ENCODE measurements at places on chromosomes 4 and X.

DNA sequence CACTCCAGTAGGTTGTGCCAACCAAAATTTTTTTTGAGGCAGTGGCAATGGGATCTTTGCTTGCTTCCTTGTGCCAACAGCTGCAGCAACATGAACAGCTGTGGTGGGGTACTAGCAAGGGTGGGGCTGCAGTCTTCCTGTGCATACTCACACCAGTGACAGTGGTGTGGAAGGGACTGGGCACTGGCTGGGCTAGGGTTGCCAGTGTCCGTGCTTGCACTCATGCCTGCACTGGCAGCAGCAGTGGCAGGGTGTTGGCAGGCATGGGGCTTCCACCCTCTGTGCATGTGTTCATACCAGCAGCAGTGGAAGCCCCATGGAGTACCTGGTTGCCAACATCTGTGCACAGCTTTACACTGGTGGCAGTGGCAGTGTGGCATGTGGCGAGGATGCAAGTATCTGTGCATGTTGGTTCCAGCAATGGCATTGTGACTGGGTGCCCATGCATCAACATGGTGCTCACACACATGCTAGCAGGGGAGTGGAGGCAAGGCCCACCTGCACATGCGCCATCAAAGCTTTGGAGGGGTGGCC is 1312.6 kb downstream of the PCDH18 start:
- no peak for DNase-seq

DNA sequence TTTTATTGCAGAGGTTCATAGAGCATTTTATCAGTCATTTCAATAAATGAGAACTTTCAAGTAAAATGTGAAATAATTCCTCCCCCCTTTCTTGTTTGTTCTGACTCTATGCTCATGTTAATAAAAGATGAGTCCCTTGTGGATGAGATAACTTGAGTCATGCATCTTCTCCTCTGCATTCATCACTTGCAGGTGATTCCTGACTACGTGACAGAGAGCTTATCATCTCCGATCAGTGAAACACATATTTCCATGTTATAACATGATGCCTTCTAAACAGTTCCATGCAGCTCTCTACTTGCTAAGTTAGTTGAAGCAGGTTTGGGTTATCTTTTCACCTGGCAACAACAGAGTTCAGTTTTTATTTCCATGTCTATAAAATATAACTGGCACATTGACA is 160.1 kb upstream of the ANKRD50 start:
- DNase-seq = no peak

DNA sequence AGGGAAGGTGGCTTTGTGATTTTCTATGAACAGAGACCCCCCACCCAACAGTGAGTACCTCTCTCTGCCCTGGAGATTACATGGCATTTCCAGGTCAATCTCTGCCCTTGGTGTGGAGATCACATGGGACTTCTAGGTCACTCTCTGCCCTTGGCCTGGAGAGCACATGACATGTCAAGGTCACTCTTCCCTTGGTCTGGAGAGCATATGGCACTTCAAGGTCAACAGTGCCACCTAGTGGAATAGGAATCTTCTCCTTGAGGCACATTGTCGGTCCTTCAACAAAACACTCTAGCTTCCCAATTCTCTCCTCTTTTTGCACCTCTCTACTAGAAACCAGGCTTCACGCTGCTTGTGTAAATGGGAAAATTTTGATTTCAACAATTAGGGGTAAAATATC is 66.2 kb upstream of the TACR3 start:
- DNase-seq = no peak

GRCh38 chr4:54169176-54169575 is 59.9 kb upstream of the PDGFRA start:
- DNase-seq = no peak

- no peak for DNase-seq
Measured at GRCh38 chr4:71322425-71322824, 16.4 kb upstream of the SLC4A4 start.

GRCh38 chr4:154435895-154436294 is 55.7 kb downstream of the DCHS2 start:
- no peak for DNase-seq

- no peak for DNase-seq
Measured at GRCh38 chr4:72991873-72992272, 77.6 kb downstream of the COX18 start.

DNA sequence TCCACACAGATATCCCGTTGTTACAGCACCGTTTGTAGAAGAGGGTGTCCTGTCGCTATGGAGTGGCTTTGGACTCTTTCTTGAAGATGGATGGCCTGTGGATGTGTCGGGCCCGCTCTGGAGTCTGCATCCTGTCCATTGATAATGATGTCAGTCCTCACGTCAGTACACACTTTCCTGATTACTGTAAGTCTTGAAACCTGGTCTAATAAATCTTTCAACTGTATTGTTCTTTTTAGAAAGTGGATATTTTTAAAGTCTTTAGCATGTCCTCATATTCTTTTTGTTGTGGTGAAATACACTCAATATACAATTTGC is 14.9 kb downstream of the MSANTD1 start:
- no peak for DNase-seq

- DNase-seq = no peak
Measured at GRCh38 chrX:3527166-3527565, 180.7 kb upstream of the MXRA5 start.

- no peak for DNase-seq
Measured at GRCh38 chr4:176309046-176309445, 10.7 kb upstream of the SPCS3 start.

GRCh38 chrX:13078739-13079444 is 34.5 kb upstream of the FAM9C start:
- no peak for DNase-seq

DNA sequence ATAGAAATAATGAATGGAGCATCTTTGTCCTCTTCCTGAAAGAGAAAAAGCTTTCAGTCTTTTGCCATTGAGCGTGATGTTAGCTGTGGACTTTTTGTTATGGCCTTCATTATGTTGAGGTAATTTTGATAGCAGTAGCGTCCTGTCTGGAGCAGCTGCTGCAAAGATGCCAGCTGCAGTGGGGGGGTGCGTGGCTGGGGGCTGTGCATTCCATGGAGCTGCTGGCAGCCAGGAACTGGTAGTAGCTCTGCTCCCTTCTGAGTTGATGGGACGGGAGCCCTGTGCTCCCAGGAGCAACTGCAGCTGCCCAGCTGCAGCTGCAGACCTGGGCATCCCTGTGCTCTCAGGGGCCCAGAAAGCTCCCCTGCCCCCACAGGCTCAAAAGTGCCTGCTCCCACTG is 50.4 kb downstream of the CCDC160 start:
- no peak for DNase-seq

- no peak for DNase-seq
Measured at GRCh38 chr4:53702334-53703266, 111.3 kb upstream of the LNX1 start.

DNA sequence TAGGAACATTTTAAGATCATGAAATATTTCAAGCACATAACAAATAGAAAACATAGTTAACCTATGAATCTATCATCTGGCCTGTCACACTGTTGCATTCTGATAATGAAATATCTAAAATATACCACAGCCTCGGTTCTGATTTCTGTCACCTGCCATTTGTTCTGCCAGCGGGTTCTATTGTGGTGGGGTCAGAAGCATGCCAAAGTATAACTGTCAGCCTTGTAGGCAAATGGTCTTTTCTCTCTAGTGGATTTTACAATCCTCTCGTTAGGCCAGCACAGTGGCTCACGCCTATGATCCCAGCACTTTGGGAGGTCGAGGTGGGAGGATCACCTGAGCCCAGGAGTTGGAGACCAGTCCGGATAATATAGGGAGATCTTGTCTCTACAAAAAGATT is 47.9 kb downstream of the HTRA3 start:
- DNase-seq = no peak

- DNase-seq = no peak
Measured at GRCh38 chr4:8820178-8821102, 51.2 kb downstream of the HMX1 start.

DNA sequence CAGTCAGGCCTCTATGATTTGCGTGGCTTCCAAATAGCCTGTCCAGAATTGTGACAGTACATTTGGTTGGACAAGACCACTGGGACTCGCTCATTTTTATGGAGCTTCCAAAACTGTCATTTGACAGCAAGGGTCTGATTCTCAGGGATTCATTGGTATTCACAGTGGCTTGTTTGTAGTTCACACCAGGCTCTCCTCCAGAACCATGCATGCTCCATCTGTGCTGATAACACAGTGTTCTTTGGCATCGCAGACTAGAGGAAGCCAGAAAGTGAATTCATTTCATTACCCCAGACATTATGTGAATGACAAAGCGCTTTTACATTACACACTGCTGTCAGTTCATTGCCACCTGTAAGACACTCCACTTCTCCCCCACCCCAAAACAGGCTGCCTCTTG is 208.3 kb downstream of the ARHGAP10 start:
- DNase-seq = no peak

DNA sequence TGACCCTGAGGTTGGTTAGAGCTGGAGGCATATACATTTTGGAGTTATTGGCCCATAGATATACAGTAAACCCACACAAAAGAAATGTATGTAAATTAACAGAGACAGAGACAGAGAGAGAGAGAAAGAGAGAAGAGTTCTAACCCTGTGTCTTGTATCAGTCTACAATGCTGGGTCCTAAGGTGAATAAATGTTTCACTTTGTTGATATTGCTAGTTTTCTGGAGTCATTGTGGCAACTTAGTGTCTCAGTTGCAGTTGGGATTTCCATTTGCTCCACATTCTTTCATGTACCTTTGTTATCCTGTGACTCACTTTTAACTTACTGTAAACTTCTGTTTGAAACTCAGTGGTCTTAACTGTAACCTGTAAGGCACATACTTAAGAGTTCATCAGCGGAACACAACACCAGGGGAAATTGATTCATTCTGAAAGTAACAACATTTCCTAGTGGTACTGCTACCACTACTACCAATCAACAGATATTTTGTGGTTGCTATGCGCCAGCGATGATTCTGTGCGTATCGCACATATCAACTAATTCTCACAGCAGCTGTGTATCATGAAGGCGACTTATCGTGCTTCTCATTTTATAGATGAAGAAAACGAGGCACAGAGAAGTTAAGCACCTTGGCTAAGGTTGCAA is 38.5 kb upstream of the ETDA start:
- no peak for DNase-seq

GRCh38 chr4:170110285-170110672 is 20.5 kb upstream of the AADAT start:
- no peak for DNase-seq

DNA sequence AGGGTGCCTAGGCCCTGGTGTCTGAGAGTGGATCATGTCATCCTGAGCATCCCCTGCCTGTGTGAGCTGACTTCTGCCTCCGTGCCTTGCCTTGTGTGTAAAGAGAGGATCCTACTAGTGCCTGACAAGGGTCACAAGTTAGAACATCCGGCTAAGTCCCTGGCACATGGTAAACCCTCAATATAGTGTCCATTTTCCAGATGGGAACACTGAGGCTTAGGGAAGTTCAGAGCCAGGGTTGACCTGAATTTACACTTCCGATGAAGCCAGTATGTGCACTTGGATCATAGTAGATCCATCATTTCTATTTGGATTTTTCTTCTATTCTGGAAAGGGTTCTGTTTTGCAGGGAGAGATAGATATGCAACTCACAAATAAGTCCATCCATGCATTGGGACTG is 12.5 kb upstream of the PSAPL1 start:
- DNase-seq = no peak
